ENCODE measurements at places on chromosomes 2 and 18.
A peak's percentile ranks its signal among the peaks of the same experiment; 100 is the strongest.

DNA sequence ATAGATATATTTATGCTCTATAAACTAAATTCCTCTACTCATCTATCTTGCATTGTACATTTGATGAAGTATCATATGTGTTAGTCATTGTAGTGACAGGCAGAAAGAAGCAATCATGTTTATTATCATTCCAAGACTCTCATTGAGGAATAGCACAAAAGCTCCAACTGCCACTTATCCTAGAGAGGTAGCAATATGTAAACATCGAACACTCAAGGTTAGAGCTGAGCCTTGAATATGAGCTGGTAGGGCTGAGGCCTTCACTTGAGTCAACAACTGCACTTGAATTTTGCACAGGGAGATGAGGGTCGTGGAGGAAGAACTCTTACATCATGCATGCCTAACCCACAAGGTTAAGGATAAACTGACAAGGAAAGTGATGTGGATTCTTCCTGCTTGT, 900.9 kb downstream of the CPS1 start:
- no peak for DNase-seq

- DNase-seq = no peak
Observed at GRCh38 chr18:23916338-23916737, 98.2 kb upstream of the TTC39C start.

DNA sequence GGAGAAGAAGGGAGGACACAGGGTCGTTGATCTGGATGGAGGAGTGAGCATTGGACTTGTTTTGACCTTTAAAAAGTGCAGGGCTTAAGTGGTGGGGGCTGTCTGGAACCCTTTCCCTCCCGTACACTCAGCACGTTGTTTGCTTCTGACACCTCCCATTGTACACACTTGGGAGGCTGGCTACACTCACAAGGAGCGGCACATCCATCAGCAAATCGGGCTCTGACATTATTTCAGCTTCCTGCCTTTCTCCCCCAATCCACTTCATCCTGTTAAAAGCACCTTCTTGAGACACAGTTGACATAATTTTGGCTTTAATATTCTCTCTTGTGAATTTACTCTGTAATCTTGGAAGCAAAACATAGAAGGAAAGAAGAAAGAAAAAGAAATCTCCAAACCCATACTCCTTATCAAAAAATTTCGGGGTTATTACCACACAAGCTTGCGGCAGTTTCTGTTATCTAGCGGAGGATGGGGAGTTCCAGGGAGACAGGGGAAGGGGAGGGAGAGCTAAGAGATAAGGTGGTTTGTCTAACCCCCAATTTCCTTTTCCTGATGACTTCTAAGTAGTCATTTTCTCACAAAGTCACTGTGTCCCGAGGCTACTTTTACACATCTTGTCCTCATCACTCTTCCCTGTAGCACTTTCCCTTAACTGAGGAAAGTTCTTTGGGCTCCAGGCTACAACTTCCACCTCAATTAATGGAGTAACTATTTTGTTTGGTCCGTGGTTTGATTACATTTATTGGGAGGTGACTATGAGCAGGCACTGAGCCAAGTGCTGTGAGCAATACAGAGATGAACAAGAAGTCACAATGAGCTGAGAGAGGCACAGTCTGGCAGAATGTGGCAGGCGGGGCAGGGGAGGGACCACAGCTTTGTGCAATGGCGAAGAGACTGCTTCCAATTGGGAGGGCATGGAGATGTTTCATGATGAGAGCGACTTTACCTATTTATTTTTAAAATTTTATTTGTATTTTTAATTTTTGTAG, 240.1 kb upstream of the MEX3C start:
- no peak for DNase-seq

GRCh38 chr18:68447286-68447685, 267.6 kb downstream of the TMX3 start:
- no peak for DNase-seq

DNA sequence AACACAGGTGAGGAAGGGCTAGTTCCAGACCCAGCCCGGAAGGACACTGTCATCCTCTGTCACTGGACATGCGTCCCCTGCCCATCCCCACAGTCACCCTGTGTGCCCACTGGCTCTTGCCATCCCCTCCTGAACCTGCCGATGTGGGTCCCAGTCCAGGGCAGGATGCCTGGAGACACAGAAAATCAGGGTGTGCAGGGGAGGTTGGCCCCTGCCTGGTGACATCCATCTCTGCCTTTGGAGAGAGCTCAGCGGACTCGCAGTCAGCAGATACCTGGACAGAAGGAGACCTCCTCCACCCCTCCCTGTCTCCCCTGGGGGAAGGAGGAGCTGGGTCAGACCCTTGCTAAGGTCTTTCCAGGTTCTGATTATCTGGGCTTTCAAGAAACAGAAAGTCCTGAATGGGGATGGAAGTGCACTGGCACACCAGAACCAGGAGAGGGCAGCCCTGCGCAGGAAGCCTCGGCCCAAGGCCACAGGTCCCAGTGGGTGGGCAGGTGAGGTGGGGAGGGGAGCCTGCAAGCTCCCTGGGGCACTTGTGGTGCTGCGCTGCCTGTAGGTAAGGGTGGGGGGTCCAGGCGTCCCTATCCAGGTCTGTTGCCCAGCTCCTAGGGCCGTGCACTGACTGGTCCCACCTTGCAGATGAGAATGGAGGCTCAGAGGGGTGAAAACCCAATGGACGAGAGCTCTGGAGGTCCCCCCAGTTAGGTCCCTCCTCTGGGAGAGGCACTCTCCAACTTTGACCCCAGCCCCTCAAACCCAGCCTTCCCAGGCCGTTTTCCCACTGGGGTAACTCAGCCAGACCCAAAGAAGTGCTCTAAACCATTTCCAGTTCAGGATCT, 9.7 kb upstream of the OTOS start:
- DNase-seq = no peak

GRCh38 chr2:22382479-22383169, 1002.4 kb upstream of the KLHL29 start:
- DNase-seq = no peak

DNA sequence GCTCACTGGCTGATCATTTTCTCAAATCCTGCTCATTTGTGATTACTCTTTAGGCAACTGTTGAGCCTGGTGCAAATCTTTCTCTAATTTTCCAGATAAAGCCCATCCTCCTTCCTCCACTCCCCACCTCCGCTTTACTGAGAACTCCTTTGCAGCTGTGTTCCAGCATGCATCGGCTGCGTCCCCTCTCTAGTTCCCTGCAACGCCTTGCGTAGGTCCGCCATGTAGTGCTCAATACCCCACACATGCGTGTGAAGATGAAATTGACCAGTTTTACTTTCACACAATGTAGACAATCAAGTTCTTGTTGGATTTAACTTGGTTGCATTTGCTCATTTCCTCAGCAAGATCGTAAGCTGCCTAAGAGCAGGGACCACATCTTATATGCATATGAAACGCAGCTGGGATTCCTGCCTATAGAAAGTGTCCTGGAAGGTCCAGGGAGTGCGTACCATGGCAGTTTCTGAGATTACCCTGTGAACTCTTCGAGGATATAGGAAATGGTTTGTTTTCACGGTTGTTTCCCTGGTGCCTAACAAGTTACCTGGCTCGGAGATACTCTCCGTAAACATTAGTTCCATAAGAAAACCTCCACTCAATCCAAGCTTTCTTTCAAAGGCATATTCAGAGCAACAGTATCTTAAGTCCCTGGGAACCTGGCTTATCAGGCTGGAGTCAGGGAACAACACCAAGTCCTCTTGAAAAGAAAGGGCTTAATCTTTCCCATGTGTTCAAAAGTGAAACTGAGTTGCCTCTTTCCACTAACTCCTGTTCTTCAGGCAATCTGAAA, 766.4 kb upstream of the ID2 start:
- no peak for DNase-seq

- no peak for DNase-seq
Observed at GRCh38 chr18:1994471-1994870, 576.8 kb downstream of the METTL4 start.

DNA sequence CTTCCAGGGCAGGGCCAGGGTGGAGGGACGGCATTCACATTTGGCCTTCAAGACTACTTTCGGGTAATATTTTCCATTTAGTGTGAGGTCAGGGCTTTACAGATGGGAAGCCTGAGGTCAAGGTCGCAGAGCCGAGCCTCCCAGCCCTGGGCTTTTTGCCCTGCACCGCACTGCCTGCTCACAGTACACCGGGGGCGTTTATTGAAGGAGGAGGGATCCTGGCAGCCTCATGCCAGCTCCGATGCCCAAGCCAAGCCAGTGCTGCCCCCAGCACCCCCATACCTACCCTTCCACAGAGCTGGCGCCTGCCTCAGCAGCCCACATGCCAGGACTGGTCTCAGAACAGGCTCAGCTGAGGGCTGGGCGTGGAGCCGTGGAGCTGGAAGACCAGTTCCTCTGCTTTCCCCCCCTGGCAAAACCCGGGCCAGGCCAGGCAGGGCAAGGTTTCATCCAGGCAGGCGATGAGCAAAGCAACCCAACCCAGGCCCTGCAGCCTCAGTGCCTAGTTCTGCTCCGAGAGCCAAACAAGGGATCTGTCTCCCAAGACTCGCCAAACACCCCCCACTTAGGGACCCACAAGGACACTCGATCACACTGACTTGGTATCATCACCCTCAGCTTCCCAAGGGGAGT, 11.9 kb downstream of the SDC1 start:
- DNase-seq = no peak

DNA sequence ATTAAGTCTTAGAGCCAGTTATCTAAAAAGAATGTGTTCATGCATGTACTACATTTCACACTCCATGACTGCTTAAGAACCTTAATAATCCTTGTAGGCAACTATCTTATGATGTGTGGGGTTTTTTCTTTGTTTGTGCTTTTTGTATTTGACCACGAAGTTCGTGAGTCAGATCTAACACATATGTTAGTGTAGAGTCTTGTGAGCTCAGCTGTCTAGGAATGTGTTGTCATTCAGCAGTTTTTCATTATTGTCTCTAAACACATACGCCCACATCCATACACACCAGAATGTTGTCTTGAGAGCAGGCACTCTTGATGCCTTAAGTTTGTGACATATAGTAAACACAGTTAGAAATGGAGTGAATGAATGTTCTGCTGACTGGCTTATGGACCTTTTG, 38.4 kb downstream of the CAB39 start:
- DNase-seq = no peak

DNA sequence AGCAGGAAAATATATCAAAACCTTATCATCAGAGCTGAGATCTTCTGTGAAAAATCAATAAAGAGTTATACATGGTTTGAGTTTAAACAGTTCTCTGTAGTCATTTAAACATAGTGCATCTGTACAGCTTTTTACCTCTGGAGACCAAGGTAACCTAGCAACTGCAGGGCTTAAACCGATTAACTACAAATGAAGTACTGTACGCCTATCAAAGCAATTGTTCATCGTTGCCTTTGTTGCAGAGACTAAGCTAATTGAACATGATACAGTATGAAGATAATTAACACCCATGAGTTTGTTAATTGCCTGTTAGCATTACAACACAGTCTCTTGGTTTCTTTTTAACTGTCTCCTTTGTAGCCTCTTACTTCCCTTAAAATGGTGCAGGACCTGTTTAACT, 147.9 kb downstream of the LNPK start:
- DNase-seq = no peak

GRCh38 chr18:59643740-59644139, 53.5 kb downstream of the CCBE1 start:
- DNase-seq = no peak

DNA sequence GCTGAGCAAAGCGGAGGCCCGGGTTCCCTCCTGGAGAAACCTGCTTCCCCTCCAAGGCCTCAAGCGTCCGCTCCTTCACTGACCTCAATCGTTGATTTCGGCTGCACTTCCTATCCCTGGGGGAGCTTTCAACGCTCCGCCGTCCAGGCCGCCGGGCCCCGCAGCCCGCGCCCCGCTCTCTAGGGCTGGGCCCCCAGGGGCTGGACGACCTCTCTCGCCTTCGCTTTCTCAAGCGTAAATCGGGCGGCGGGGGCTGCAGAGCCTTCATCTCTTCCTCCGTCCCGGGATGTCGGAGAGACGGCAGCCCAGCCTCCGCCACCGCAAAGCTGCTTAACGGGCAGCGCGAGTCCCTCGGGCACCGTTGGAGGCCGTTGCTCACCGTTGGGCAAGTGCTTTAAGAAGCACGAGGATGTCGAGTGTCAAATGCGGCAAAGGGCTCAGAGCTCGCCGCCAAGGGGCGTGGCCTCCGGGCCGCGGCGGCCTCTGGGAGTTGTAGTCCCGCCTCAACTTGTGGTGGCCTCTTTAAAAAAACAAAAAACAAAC, 8.5 kb downstream of the HES6 start:
- DNase-seq = peak; percentile 64

- no peak for DNase-seq
Observed at GRCh38 chr18:13180614-13181375, 37.8 kb upstream of the LDLRAD4 start.

- DNase-seq = no peak
Observed at GRCh38 chr2:239864247-239865058, 160.7 kb downstream of the NDUFA10 start.

- no peak for DNase-seq
Observed at GRCh38 chr2:118279005-118279404, 190.7 kb downstream of the INSIG2 start.

All from stimulated activated CD8-positive, alpha-beta memory T cell treated with anti-CD3 and anti-CD28 coated beads, Interleukin-2, amount 100 ng/mL, for 1 hour (primary cell).